ENCODE measurements at places on chromosomes 12 and 14.

GRCh38 chr14:103190741-103191140, 67.5 kb downstream of the TNFAIP2 start:
- DNase-seq, result no peak

DNA sequence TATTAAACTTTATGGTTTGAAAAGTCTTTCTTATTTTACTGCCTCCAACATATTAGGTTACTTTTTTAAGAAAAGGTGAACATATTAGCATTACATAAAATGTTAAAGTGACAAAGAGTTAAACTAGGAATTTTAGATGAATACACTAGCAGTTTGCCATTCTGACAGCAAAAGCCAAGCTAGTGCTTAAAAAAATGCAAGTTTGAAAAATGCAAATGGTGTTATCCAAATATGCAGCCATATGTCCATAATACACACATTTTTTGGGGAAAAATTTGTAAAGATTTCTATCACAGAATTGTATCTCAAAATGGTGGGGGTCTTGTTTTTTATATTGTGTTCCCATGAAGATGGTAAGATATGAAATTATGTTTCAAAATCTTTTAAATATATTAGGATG, 466.1 kb downstream of the FOXG1 start:
- DNase-seq, result no peak

- peak; percentile 13 for DNase-seq
These were observed 2.1 kb downstream of the TSPAN11 start for GRCh38 chr12:30928356-30929244.

GRCh38 chr14:33754261-33754660, 196.6 kb downstream of the EGLN3 start:
- DNase-seq, result no peak

GRCh38 chr14:55446127-55446736, 5.8 kb upstream of the TBPL2 start:
- DNase-seq, result peak; percentile 78

GRCh38 chr12:90173499-90174197, 465.0 kb upstream of the ATP2B1 start:
- DNase-seq, result no peak

- DNase-seq, result no peak
These were observed 27.9 kb upstream of the ATP2A2 start for GRCh38 chr12:110253176-110253575.

GRCh38 chr14:61925043-61925442, 162.8 kb downstream of the SNAPC1 start:
- DNase-seq, result no peak

DNA sequence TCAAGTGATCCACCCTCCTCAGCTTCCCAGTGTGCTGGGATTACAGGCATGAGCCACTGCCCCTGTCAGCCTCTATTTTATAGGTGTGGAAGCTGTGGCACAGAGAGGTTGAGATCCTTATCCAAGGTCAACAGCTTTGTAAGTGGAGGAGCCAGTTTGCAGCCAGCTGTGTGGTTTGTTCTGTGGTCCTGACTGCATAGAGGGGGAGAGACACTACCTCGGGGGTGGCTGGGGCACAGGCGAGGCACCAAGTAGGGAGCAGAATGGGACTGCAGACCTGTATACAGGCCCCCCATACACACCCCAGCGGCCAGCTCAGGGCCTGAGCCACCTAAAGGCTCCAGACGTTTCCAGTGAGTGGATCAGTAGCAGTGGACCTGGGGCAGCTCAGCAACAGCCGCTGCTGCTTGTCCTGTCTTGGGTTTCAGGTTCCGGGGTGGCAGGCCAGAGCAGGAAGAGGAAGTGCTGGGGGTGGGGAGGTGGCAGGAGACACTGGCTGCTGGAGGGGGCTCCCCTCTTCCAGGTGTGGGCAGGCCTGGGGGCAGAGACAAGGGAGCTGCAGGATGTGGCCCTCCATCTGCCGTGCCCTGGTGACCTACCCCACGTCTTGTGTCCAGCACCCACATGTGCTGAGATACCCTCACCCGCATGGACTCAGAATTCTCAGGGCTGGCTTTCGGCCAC, 11.0 kb downstream of the ORAI1 start:
- DNase-seq, result no peak

GRCh38 chr12:2387103-2387834, 334.5 kb downstream of the CACNA1C start:
- DNase-seq, result no peak

GRCh38 chr14:91258011-91258618, 13.6 kb upstream of the GPR68 start:
- DNase-seq, result no peak

GRCh38 chr14:99143793-99144192, 128.2 kb downstream of the BCL11B start:
- no peak for DNase-seq

DNA sequence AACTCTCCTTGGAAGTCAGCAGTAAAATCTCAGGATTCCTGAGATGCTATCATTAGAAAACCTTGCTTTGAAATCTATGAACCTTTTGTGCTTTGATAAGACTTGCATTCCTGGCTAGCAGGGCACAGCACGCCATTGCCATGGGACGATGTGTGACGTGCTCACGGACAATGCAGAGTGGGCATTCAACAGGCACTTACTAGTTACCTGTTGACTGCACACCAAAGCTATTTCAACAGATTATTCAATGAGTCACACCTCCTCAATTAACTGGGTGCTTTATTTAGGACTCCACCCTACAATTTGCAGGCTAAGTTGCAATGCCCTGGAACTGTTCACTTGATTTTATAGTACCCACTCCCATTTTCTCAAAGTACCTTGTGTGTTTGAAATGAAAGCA, 11.3 kb downstream of the NOS1 start:
- no peak for DNase-seq

GRCh38 chr12:93829016-93829415, 151.8 kb downstream of the CRADD start:
- DNase-seq, result no peak

- peak; percentile 92 for DNase-seq
These were observed 115.9 kb downstream of the NTN4 start for GRCh38 chr12:95674631-95675030.

GRCh38 chr14:96051642-96052540, 12.7 kb downstream of the C14orf132 start:
- no peak for DNase-seq

GRCh38 chr12:41224066-41224465, 35.9 kb downstream of the PDZRN4 start:
- peak; percentile 19 for DNase-seq

GRCh38 chr12:857611-858010, 91.9 kb downstream of the RAD52 start:
- DNase-seq, result no peak

GRCh38 chr12:47267571-47267970, 187.8 kb upstream of the AMIGO2 start:
- no peak for DNase-seq

- no peak for DNase-seq
These were observed 38.5 kb downstream of the EP400 start for GRCh38 chr12:131988054-131988796.

GRCh38 chr14:73503648-73504047, 12.9 kb downstream of the RIOX1 start:
- no peak for DNase-seq

DNA sequence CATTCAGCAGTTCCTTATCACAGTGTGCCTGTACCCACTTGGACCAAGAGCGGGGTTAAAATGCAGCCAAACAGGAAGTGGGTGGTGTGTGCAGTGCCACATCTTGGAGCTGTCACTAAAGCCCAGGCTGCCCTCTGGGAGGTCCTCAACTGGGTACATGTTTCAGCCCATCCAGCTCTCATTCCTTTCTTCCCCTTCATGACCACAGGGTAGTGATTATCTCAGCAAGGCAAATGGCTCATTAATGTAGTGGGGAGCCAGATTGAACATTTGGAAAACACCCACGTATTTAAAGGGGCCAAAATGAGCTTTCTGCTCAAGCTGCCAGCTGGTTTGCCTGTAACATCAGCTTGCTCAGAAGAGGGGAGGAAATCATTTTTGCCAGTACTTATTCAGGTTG, 210.8 kb upstream of the BTG1 start:
- no peak for DNase-seq

DNA sequence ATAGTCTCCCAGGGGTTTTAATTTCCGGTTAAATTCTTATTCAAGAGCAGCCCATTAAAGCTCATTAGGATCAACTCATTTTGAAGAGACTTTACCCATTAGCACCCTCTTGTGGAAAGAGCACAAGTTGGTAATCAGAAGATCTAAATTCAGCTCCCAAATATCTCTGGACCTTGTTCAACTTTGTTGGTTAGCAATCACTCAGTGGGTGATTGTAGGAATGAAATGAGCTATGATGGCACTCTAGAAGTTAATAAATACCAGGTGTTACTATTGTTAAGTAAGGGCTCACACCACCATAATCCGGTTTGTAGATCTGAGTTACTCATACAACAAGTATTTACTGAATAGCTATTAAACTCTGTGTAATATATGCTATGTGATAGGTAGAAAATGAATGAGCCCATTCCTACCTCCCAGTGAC, 42.9 kb downstream of the TRIP11 start:
- peak; percentile 34 for DNase-seq

DNA sequence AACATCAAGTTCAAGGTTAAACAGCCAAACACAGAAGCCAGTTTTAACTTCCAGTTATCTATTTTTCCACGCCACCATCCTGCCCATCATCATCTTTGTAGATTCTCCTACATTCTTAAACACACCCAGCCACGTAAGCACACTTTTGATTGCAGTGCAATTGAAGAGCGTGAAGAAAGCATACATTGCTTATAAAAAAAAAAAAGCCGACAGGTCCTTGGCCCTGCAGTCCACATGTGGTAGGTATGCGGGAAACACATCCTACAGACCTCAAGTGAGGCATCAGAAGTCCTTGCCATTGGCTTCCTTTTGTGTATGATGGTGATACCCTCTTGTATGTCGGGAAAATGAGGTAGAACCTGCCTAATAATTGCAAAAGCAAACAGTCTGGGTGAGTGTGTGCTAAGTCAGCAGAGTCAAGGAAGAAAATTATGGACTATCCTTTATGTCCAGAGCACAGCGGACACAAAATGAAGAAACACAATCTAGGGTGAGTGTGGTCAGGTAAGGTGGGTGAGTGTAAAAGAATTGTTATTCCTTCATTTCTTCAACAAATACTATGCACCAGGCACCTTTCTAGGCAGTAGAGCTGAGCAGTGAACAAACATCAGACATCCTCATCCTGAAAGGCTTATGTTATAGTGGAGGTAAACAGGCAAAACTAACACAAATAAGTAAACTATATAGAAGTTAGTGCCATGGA, 51.5 kb downstream of the EID3 start:
- no peak for DNase-seq

- no peak for DNase-seq
These were observed 32.7 kb downstream of the NOPCHAP1 start for GRCh38 chr12:105018776-105019175.

DNA sequence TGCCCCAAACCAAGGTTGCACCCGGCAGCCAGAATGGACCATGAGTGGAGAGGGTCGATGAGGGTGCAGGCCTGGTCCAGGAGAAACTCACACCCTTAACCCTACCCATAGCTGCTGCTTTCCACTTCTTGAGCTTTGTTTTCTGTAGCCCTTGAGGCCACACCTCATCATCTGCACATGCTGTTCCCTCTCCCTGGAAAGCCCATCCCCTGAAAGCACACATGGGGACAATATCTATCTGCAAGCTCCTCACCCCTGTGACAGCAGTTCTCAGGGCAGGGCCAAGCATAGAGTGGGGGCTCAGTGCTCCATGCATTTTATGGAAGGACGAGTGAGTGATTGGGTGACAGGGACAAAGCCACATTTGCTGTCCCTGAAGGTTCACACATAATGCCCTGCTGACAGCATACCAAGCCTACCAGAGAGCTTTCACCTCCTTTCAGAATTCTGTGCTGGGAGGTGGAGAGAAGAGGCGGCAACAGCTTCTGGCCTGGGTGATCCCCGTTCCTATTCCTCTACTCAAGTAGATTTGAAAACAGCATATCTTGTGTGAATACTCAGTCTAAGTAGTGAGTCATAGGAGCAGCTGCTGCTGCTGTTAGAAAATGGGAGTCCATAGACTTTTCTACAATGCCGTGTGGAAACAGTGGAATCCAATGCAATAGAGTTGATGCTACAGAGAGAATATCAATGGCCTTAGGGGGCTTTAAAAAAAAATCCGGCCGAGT, 44.6 kb downstream of the SRGAP1 start:
- DNase-seq, result no peak

DNA sequence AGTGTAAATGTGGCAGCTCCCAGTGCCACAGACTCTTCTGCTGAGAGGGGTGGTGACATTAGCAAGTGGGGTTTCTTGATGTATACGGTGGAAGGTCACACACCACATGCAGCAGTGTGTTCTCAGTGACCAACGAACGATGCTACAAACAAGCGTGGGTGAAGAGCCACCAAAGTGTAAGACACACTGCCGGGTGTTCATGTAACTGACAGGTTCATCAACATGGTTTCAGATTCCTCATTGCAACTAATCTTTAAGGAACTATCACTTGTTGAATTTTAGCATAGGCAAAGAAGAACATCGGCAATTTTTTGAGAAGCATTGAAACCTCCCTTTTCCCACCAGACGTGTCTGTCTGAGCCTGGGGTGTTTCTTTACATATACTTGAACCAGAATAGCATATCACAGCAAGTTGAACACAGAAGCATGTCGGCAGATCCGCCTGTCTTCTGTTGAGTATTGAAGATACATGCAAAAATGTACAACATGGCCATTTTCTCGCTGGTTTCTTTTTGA, 58.8 kb downstream of the PPP2R5C start:
- no peak for DNase-seq

- DNase-seq, result no peak
These were observed 97.2 kb downstream of the SSPN start for GRCh38 chr12:26292596-26292995.

- no peak for DNase-seq
These were observed 84.2 kb downstream of the GCH1 start for GRCh38 chr14:54818201-54819133.

- no peak for DNase-seq
These were observed 411.1 kb downstream of the TMTC2 start for GRCh38 chr12:83097643-83098342.

DNA sequence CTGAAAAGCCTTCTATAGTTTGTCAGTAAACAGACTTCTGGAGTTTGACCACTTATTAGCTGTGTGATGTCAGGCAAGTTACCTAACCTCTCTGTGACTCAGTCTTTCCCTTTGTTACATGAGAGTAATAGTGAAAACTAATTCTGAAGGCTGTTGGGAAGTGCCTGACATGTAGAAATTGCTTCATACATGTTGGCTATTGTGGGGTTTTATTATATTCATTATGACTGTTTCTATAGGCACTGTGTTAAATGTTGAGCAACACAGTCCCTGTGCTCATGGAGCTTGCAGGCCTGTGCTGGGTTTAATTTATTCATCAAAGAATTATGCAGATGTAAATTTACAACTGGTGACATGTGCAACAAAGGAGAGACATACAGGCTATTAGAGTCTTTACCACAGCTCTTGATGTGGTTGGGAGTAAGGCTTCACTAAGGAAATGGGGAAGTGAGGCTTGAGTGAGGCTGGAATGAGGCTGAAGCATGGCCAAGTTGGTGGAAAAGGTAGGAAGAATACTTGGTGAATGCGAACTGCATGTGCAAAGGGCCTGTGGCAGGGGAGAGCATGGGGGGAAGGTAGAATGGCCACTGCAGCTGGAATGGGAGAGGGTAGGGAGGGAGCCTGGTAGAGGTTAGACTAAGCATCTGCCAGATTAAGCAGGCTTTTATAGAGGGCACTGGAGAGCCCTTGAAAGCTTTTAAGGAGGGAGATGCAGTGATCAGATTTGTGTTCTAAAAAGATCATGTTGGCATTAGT, 236.4 kb upstream of the CRY1 start:
- no peak for DNase-seq

All from NCI-H510A treated with DMSO at 0.1 percent for 48 hours (cell line).